ENCODE measurements at places on chromosomes 5 and 9.

- DNase-seq = no peak
Measured at GRCh38 chr5:169450464-169450863, 133.1 kb upstream of the SPDL1 start.

GRCh38 chr5:165576678-165577275 is 2071.4 kb downstream of the MAT2B start:
- no peak for DNase-seq

DNA sequence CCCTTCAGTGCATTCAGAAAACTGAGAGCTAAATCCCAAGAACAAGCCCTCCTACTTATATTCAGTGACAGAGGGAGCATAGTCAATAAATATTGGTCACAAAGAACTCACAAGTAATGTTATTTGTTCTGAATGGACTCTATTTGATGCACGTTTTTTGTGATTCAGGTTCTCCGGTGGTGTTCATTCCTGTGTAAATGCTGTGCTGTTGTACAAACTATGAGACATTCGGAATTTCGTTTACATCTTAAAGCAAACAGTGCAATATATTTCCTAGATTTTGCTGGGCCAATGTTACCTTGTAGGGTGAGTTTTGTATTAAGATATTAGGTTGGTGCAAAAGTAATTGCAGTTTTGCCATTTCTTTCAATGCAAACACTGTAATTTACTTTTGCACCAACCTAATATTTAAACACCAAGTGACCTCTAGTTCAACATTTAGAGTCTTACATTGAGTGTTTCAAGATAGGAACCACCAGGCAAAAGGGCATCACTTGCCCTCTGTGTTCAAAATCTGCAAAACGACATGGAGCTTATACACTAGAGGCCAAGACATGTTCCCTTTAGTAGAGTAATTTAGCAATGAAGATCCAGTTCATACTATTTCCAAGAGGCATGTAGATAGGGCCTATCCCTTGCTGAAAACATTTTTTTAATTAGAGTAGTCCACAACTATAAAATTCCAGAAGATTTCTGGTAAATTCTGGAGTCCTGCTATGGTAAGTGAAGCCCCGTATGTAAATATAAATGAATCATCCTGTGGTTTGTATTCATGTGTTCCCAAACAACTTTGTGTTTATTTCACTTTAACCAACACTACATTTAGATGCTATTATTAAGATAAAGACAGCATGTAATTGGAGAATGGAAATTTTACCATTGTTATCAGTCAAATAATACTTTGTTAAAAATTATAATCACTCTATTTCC is 444.0 kb upstream of the PTGER4 start:
- DNase-seq = no peak

DNA sequence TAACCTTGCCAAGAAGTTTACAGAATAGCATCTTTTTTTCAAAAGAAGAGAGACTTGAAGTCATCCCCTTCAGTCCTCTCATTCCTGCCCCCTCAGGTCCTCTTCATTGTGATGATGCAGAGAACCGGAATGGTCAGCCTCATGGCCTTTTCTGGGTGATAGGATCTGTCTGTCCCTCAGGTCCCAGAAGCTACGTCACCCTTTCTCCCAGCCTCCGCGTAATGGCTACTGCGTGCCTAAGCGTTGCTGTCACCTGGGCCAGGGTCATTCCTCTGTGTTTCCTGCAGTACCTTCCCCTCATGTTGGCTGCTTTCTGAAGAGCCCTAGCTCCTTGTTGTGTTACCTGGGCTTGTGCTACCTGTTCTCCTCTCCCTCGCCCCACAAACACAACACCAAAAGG is 4.7 kb downstream of the PIK3R1 start:
- DNase-seq = no peak

All from stimulated activated CD8-positive, alpha-beta memory T cell treated with anti-CD3 and anti-CD28 coated beads, Interleukin-15, amount 100 ng/mL, for 1 hour (primary cell).